ENCODE measurements at places on chromosomes 7 and 10.

GRCh38 chr7:113548137-113548536 is 370.7 kb downstream of the PPP1R3A start:
- H3K4me3 ChIP-seq, result no peak overlapping the region
- no peaks in the 10 kb centered on the region for H3K27me3 ChIP-seq
- H3K27ac ChIP-seq, result no peak overlapping the region
- no peaks in the 10 kb centered on the region for H3K4me1 ChIP-seq
- H3K36me3 ChIP-seq, result no peaks in the 10 kb centered on the region

GRCh38 chr7:132941905-132942304 is 140.0 kb downstream of the CHCHD3 start:
- no peak overlapping the region for H3K27ac ChIP-seq
- DNase-seq, result no peak

GRCh38 chr10:35795131-35795824 is 153.2 kb upstream of the FZD8 start:
- no peak for DNase-seq
- no peaks in the 10 kb centered on the region for H3K36me3 ChIP-seq
- H3K27me3 ChIP-seq, result no peaks in the 10 kb centered on the region
- H3K27ac ChIP-seq, result no peak overlapping the region

GRCh38 chr10:74371696-74372095 is 220.7 kb downstream of the ADK start:
- no peak overlapping the region for H3K4me3 ChIP-seq
- no peaks in the 10 kb centered on the region for H3K4me1 ChIP-seq
- H3K27ac ChIP-seq, result no peak overlapping the region

DNA sequence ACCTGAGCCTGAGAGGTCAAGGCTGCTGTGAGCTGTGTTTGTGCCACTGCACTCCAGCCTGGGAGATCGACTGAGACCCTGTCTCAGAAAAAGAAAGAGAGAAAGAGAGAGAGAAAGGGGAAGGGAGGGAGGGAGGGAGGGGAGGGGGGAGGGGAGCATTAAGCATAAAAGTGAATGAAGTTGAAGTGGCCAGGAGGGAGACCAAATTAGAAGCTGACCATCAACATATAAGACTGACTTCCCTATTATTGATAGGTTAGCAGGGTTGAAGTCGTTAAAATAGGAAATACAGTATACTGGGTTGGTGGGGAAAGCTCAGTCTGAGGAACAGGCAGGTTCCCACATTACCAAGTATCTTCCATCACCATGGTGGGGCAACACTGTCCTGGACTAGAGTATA is 117.1 kb upstream of the MKLN1 start:
- H3K36me3 ChIP-seq, result no peaks in the 10 kb centered on the region
- no peak overlapping the region for H3K27ac ChIP-seq
- no peaks in the 10 kb centered on the region for H3K4me1 ChIP-seq
- H3K27me3 ChIP-seq, result no peaks in the 10 kb centered on the region
- H3K4me3 ChIP-seq, result no peak overlapping the region
- DNase-seq, result no peak

DNA sequence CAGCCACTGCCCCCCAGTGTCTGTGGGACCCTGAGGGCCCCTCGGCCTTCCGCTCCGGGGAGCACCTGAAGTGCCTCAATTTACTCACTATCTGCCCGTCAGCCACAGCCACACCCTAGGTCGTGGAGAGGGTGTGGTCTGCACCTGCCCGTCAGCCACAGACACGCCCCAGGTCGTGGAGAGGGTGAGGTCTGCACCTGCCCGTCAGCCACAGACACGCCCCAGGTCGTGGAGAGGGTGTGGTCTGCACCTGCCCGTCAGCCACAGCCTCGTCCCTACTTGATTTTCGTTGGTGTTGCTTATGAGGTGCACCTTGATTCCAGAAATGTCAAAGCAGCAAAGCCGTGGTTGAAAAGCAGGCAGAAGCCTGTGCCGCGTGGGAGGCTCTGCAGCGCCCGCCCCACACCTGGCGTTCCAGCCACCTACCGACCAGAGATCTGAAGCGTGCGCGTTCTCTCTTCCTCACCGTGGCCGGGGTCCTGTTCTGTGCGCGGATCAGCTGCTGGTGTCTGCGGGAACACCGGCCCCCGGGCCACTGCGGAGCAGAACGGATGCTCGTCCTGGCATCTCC is 101.6 kb downstream of the DYNC2I1 start:
- DNase-seq, result peak; percentile 29
- H3K36me3 ChIP-seq, result no peaks in the 10 kb centered on the region
- H3K27me3 ChIP-seq, result peaks cover 7% of the 10 kb centered on the region
- H3K4me3 ChIP-seq, result peak overlapping the region; percentile 83
- H3K27ac ChIP-seq, result no peak overlapping the region

- H3K27ac ChIP-seq, result no peak overlapping the region
- peaks cover 14% of the 10 kb centered on the region for H3K36me3 ChIP-seq
- no peaks in the 10 kb centered on the region for H3K27me3 ChIP-seq
Measured at GRCh38 chr7:5203183-5203537, 13.1 kb downstream of the WIPI2 start.

- H3K36me3 ChIP-seq, result peaks cover 4% of the 10 kb centered on the region
- H3K4me1 ChIP-seq, result no peaks in the 10 kb centered on the region
- no peaks in the 10 kb centered on the region for H3K27me3 ChIP-seq
- no peak overlapping the region for H3K4me3 ChIP-seq
- no peak overlapping the region for H3K27ac ChIP-seq
- no peak for DNase-seq
Measured at GRCh38 chr10:3727268-3727667, 57.7 kb downstream of the KLF6 start.

GRCh38 chr7:73557397-73558257 is at the start of gene BCL7B:
TSS of gene BCL7B (minus strand) at chr7:73557690. CDS start at chr7:73557578, 112 bp downstream.
- peak within 1 kb of the TSS; percentile 95 for H3K4me3 ChIP-seq
- H3K27me3 ChIP-seq, result no peaks in the 10 kb centered on the region
- H3K4me1 ChIP-seq, result peaks cover 33% of the 10 kb centered on the region
- DNase-seq, result peak; percentile 82

DNA sequence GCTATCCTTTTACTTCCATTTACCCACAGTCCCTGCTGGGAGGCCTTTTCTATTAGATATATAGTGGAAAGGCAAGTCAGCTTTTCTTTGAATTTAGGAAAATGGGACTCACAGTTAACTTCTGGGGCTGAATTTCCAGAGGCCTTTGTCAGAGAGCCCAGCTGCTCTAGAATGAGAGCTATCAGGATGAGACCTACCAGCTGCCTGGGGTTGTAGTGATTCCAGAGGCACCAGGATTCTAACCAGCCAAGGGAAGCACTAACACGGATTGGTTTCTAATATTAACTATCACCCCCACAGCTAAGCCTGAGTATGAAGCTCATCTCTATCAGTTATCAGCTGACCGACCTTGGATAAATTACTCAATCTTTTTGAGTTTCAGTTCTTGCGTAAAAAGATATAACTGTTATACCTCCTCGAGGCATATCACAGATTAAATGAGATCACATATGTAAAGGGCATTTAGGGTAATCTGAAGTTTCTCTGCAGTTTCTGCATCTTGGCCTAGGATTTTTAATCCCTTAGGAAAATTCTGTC is 56.6 kb upstream of the CALD1 start:
- no peak overlapping the region for H3K27ac ChIP-seq
- DNase-seq, result no peak
- no peaks in the 10 kb centered on the region for H3K36me3 ChIP-seq
- H3K27me3 ChIP-seq, result no peaks in the 10 kb centered on the region

DNA sequence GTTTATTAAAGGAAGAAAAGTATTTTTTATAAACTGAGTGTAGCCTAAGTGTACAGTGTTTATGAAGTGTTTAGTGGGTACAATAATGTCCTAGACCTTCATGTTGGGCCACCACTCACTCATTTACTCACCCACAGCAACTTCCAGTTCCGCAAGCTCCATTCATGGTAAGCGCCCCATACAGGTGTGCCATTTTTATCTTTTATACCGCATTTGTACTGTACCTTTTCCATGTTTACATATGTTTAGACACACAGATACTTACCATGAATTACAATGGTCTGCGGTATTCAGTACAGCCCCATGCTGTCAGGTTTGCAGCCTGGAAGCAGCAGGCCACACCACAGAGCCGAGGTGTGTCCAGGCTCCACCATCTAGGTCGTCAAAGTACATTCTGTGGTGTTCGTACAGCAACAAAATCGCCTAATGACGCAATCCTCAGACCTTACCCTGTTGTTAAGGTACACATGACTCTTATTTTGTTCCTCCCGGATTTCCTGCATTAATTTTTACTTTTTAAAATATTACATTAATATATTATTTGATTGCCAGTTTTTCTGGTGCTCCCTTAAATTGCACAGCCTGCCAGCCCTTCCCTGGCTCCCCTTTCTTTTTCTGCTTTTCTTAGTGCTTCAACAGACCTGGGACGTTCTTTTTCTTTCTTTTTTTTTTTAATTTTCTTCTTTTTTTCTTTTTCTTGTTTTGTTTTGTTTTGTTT is 881 bp upstream of the SSBP1 start:
- H3K27me3 ChIP-seq, result no peaks in the 10 kb centered on the region
- peak; percentile 48 for DNase-seq
- H3K4me1 ChIP-seq, result peaks cover 49% of the 10 kb centered on the region
- peak overlapping the region; percentile 99 for H3K27ac ChIP-seq
- peak overlapping the region; percentile 98 for H3K4me3 ChIP-seq

DNA sequence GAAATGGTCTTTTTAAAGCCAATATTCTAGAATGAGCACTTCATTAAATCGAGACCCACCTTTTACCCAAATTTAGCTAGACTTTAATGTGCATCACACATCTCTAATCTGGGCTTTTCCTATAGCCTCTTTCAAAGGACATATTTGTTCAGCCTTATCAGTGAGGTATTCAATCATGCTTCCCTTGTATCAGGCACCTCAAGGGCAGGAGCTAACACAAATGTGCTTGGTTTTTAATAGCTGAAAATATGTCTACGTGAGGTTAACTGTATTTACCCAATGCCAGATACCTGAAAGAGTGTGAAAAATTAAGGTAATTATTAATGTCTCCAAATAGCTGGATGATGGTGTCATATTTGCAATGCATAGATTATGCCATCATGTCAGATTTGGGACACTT is 203.9 kb downstream of the SNX10 start:
- H3K27ac ChIP-seq, result no peak overlapping the region
- H3K36me3 ChIP-seq, result no peaks in the 10 kb centered on the region
- H3K27me3 ChIP-seq, result no peaks in the 10 kb centered on the region

- H3K4me3 ChIP-seq, result no peak overlapping the region
- peaks cover 3% of the 10 kb centered on the region for H3K36me3 ChIP-seq
- no peak for DNase-seq
- H3K4me1 ChIP-seq, result no peaks in the 10 kb centered on the region
Measured at GRCh38 chr10:125154529-125154928, 5.8 kb downstream of the CTBP2 start.

- H3K27me3 ChIP-seq, result peaks cover 48% of the 10 kb centered on the region
- no peak overlapping the region for H3K27ac ChIP-seq
- no peak overlapping the region for H3K4me3 ChIP-seq
- no peak for DNase-seq
Measured at GRCh38 chr10:133347710-133348517, 741 bp downstream of the PRAP1 start.

DNA sequence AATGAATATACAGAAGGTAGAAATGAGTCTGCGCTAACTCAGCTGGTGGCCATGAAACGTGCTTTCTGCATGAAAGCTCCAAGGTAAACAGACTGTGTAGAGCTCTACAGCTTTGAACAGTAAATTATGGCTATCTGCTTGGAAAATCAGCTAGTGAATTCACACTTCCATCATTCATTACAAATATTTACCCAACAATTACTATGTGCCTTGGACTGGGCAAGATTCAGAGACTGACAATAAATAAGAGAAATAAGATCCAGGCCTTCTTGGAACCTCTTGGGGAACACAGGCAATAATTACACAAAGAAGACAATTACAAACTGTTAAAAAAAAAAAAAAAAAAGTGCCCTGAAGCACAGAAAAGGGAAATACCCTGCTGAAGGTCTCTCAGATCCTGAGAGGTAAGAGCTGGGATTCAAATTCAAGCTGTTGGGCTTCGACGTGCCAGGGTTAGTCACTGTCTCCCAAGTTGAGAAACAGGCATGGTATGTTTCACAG is 15.8 kb downstream of the TSPAN12 start:
- DNase-seq, result no peak
- peaks cover 3% of the 10 kb centered on the region for H3K27me3 ChIP-seq
- H3K4me1 ChIP-seq, result no peaks in the 10 kb centered on the region
- H3K36me3 ChIP-seq, result no peaks in the 10 kb centered on the region
- H3K4me3 ChIP-seq, result no peak overlapping the region

DNA sequence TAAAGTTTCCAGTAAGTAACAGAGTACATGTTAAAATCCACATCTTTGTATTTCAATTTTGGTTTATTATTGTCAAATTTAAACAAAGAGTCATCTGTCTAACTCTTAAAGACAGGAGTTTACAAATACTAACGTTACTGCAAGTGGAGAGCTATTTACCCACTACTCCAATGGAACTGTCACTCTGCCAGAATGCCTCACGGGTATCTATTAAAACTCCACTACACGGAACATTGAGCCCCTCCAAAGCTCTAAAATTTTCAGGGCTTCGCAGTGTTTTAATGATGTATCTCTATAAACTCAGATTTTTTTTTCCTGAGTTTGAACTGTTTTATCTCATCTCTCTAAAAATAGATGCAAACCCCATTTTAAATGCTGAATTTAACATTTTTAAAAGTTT is 388.7 kb upstream of the SEMA3A start:
- no peaks in the 10 kb centered on the region for H3K4me1 ChIP-seq
- no peak overlapping the region for H3K27ac ChIP-seq
- H3K36me3 ChIP-seq, result no peaks in the 10 kb centered on the region
- no peak overlapping the region for H3K4me3 ChIP-seq
- no peak for DNase-seq
- H3K27me3 ChIP-seq, result no peaks in the 10 kb centered on the region

- no peak for DNase-seq
- peaks cover 26% of the 10 kb centered on the region for H3K36me3 ChIP-seq
- H3K4me1 ChIP-seq, result peaks cover 39% of the 10 kb centered on the region
- no peaks in the 10 kb centered on the region for H3K27me3 ChIP-seq
Measured at GRCh38 chr10:61933859-61934555, 32.5 kb downstream of the ARID5B start.

DNA sequence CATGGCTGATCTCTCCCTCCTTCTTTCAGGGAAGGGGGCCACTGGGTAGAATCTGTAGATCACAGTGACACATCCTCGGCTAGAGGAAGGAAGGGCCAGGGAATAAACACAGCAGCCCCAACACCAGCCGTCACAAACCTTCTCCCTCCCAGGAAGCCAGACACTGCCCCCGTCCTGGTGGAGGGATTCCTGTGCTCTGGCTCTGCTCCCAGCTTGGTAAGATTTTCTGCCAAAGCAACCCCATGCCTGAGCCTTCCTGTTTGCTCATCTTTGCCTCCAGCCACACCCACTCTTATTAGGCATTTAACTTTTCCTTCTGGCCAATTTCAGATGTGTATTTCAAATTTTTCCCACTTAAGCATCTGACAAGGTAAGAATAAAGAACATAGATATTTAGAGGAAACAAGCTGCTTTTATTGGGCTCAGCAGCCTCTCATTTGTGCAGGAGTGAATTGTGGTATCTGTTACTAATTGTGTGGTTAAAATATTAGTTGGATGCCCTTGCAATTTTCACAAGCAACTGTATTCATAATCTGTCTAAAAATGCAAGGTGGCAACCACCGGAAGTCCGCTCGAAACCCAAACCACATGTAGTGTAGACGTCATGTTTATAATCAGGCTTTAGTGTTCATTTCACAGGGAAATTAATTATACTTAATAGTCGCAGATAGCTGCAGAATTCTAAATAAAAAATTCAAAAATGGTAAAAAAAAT is 13.2 kb upstream of the NPS start:
- H3K27ac ChIP-seq, result no peak overlapping the region
- DNase-seq, result no peak
- H3K27me3 ChIP-seq, result peaks cover 5% of the 10 kb centered on the region
- H3K4me3 ChIP-seq, result no peak overlapping the region
- no peaks in the 10 kb centered on the region for H3K4me1 ChIP-seq

GRCh38 chr7:7433811-7434210 is 101.9 kb downstream of the COL28A1 start:
- DNase-seq, result no peak
- H3K4me1 ChIP-seq, result no peaks in the 10 kb centered on the region
- H3K27ac ChIP-seq, result no peak overlapping the region
